AG09309 (cell line): ENCODE measurements at places on chromosomes 16 and 17.

DNA sequence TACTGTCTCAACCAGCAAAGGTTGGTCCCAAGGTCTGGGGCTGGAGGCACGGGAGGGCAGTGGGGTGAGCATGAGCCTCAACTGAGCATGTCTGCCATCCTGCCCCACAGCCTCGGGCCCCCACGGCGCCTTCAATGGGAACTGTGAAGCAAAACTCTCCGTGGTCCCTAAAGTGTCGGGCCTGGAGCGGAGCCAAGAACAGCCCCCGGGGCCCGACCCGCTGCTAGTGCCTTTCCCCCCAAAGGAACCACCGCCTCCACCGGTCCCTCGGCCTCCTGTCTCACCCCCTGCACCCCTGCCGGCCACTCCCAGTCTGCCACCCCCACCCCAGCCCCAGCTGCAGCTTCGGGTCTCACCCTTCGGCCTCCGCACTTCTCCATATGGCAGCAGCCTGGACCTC lies 4.2 kb downstream of the FBRS start:
- no peak for DNase-seq

- no peak for DNase-seq
Measured at GRCh38 chr17:45984368-45984767, 14.7 kb upstream of the STH start.

- no peak for DNase-seq
Measured at GRCh38 chr17:40341808-40342503, 22.6 kb downstream of the GJD3 start.

- DNase-seq, result no peak
Measured at GRCh38 chr16:600781-601180, 10.9 kb downstream of the RAB40C start.

DNA sequence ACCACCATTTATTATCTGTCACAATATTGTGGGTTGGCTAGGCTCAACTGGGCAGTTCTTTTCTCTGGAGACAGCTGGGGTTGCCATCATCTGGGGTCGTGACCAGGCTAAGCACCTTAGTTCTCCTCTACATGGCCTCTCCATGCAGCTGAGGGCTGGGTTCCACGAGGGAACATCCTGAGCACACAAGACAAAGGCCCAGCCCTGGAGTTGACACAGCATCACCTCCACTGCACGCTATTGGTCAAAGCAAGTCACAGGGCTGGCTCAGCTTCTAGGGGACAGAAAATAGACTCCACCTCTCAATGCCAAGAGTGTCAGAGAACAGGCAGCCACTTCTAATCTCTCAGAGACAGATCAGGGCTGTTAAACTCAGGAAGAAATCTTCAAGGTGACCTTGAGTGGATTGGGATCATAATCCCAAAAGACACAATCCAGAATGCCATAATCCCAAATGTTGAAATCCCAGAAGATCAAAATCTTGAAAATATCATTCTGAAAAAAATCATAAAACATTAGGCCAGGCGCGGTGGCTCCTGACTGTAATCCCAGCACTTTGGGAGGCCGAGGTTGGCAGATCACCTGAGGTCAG lies 13.0 kb upstream of the USP10 start:
- no peak for DNase-seq

DNA sequence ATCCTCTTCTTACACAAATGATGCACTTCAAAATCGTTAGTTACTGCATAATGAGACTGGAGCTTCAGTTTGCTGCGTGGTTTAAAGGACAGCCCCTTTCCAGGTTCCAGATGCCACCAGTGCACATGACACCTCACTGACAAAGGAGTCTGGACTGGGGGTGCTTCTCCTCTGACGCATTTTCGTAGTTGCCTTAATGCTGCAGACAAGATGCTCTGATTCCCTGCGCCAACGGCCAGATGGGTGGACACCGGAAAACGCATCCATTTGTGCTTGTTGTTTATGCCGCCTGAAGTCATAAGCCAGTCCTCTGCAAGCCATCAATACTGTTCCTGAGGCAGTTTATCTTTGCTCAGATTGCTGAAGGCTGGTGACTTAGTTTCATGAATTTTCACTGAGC lies 16.0 kb downstream of the FBXO31 start:
- no peak for DNase-seq

DNA sequence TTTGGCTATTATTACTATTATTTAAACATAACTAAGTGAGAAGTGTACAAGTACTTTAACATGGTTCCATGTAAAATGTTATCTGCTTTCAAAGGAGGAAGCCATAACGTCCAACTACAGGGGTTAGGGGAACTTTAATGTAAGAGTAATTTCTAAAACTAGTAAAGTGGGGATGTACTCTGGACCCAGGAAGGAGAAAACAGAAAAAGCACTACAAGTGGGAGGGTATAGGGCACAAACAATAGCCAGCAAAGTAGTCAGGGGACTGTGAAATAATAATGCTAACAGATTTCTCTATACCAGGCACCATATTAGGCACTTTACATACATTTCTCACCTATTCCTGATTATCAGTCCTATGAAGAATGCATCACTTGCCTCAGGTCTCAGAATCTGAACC lies 19.6 kb downstream of the USP31 start:
- DNase-seq, result no peak

GRCh38 chr16:46573834-46574159 lies 47.4 kb downstream of the SHCBP1 start:
- DNase-seq, result no peak

DNA sequence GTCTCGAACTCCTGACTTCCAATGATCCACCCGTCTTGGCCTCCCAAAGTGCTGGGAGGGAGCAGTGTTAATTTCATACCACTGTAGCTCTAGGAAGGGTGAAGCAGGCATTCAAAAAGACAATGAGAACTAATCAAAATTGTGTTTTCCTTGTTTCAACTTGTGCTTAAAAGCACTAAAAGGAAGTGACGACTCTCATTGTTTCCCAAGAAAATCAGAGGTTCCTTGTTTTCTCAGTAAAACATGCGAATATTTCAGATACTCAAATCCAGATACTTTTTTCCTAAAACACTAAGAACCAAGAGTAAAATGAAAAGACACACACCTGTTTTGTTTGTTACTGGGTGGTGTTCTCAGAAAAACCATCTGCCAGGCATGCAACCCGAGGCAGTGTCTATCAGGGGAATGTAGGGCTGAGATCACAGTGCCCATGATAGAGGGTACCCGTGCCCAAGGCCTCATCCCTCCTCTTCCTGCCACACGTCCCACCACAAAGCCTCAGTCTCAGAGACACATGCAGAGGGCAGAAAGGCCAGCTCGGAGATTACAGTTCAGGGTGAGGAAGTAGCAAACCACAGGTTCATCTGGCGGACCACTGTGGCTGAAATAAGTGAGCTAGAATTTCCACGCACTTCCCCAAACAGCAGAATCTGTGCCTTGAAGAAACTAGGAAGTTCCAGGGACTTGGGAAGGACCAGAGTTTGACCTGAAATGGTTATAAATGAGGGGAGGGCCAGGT lies 33.7 kb downstream of the GINS3 start:
- no peak for DNase-seq

- DNase-seq, result no peak
Measured at GRCh38 chr17:58702045-58702476, 9.7 kb downstream of the RAD51C start.

GRCh38 chr17:1087381-1088241 lies 90.7 kb downstream of the TIMM22 start:
- no peak for DNase-seq

DNA sequence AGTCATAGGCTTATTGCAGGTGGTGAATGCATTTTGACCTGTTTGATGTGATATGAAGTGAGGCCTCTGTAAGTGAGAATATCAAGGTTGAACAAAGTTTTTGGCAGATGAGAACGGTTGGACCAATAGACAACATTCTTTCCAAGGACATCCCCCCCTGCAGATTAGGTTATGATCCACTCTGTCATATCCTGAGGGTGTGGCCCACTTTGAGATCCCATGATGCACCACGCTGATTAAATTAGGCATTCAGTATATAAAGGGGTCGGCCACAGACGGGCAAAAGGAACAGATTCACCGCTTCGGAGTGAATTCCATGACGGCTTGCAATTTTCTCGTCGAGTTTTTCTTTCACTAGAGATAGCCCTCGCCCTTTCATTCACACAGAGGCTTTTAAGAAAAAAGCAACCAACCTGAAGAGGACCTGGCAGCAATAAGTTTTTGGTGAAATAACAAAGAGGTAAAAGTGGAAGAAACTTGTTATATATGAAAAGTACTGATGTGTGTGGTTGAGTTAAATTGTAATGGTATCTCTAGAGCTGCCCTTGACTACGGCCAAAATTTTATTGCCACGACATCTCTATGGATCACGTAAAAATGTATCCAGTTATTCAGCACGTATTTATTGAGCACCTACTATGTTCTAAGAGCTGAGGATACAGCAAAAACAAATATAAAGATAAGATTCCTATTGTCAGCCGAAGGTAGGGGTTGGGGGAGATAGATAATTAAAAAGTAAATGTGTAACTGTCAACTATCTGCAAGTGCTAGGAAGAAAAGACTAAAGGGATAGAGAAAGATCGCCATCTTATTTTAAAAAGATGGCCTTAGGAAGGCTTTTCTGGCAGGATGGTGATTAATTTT lies 1.7 kb upstream of the RBBP6 start:
- DNase-seq, result no peak

DNA sequence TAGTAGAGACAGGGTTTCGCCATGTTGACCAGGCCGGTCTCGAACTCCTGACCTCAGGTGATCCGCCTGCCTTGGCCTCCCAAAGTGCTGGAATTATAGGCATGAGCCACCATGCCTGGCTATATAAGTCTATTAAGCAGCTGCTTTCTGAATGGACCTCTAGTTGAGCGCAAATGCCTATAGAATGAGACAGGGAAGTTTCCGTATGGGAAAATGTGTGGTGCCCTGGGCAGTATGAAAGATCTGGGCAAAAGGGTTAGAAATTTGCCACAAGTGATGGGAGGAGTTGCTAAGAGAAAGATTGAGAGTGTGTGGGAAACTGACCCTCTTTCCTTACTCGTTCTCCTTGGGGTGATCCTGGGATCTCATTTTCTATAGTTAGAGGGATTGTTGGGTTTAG lies 26.3 kb downstream of the SLC6A2 start:
- DNase-seq, result no peak

DNA sequence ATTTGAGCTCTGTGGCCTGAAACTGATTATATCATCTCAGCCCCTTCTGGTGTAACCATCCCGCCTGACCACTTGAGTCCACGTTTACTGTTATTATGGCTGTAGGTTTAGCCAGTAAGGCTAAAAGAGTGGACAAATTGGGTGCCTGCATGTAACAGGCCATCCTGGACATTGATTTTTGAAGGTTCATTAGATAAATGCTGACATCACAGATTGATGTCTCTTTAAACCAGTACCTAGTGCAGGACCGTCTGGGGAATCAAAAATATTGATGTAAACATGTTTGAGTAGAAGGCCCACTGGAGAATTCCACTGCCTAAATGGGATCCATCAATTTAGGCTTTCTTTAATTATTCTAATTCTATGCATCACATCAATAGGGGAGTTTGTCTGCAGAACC lies 215.1 kb downstream of the IRX3 start:
- no peak for DNase-seq

DNA sequence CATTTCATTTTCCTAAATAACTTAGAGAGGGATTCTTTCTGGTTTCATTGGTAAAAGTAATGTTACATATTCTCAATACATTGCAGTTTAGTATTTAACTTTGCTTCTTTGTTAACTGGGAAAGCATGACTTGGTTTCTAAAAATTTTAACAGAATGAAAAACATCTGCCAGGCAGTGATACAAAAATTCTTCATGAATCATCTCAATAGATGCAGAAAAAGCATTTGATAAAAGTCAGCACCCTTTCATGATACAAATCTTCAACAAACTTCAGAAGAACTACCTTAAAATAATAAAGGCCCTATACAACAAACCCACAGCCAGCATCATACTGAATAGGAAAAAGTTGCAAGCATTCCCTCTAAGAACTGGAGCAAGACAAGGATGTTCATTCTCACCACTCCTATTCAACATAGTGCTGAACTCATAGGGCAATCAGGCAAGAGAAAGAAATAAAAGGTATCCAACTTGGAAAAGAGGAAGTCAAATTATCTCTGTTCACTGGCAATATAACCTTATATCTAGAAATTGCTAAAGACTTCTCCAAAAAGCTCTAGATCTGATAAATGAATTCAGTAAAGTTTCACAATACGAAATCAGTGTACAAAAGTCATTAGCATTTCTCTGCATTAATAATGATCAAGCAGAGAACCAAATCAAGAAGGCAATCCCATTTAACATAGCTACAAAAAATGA lies 50.4 kb downstream of the SLFN5 start:
- DNase-seq, result no peak

DNA sequence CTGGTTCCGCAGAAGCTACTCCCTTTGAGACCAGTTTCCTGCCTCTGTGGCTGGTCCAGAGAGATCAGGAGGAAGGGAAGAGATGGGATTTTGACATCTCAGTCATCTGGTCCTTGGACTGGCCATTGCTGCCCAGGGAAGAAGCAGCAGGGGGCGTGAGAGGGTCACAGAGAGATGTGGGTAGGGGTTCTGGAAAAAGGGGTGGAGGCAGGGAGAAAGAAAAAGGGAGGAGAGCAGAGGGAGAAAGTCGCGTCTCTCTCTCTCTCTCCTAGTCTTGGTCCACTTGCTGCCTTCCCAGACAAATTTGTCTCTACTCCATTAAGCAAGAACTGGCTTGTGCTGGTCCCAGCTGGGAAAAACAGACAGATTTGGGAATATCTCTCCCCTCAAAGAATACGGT lies 4.4 kb downstream of the SHBG start:
- no peak for DNase-seq

DNA sequence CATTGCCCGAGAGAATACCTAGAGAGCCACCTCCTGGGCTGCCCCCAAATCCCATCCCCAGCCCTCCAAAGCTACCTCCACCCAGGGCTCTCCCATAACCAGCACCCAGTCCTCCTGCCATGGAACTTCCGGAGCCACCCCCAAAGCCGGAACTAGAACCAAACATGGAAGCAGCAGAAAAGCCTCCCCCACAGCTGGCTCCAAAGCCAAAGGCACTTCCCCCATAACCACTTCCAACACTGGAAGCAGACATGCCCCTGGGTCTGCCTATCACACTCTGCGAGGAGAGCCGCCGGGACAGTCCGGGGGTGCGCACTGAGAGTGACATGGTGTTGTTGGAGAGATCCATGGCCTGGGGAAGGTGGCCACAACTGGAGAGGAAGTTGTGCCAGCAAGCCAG lies at the start of gene KRT12:
Gene KRT12 (minus strand): TSS at position 386 of the 400 bp plus-strand sequence. CDS start 37 bp downstream, at position 349.
- DNase-seq, result no peak

DNA sequence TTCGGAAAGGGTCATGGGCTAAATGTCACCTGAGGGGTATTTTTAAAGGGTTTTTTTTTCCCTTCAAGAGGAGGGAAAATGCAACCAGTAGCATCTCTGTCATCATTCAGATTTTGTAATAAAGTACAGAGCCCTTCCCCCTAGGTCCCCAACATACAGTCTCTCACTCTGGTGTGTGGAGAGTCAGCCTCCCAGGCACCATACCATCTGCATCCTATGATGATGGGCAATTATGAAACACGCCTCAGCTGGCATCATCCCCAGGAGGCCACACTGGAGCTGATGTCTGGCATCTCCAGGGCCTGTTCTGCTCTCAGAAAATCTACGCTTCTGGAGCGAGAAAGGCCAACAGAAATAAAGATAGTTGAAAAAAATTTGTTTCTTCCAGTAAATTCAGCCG lies 32.0 kb downstream of the TBX4 start:
- DNase-seq, result no peak

DNA sequence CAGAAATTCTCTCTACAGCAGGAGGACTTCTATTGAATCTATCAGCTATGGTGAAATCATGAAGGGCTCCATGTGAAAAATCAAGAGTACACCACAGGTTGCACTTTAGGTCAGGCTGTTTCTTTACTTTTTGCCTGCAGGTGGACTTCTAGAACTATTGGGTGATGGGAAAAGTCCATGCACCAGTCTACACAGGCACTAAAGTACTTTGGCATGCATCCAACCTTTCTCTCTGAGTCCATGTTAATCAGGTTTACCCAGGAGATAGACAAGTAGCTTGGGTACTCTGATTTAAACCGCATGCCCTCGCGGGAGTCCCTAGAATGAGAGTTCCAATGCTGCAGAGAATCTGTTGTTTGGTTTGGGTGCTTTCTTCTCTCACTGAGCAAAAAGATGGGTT lies 9.1 kb upstream of the ANKFN1 start:
- DNase-seq, result no peak
